ENCODE measurements at places on chromosomes 7 and 10. TPM values are rescaled to one million over a fixed set of nuclear protein-coding genes. Genes with fewer than 3 reads are reported as not detected.

The PAX4 gene
- total RNA-seq: not detected

The ASB10 gene
- total RNA-seq: not detected

The KLF14 gene
- not detected for total RNA-seq

The VIPR2 gene
- total RNA-seq: 2.2 TPM

The PNLIP gene
- total RNA-seq: not detected

The MUC3A gene
- total RNA-seq: 0.24 TPM

The CTNNA3 gene
- not detected for total RNA-seq

The ACBD7 gene
- 1.8 TPM for total RNA-seq

The MAT1A gene
- not detected for total RNA-seq

The ENTPD1 gene
- total RNA-seq: 3.1 TPM

Data from natural killer cell (primary cell).